ENCODE measurements at places on chromosomes 11 and 22.

- DNase-seq, result no peak
These were observed 788.3 kb downstream of the TBC1D22A start for GRCh38 chr22:47550524-47551430.

GRCh38 chr22:19943082-19944026 is 1.7 kb upstream of the TXNRD2 start:
- DNase-seq, result peak; percentile 90

GRCh38 chr11:69491071-69492031 is 9.9 kb downstream of the LINC01488 start:
- DNase-seq, result no peak

- DNase-seq, result no peak
These were observed 8.2 kb downstream of the SF1 start for GRCh38 chr11:64770120-64770519.

GRCh38 chr11:84012171-84012826 is 726.1 kb upstream of the CCDC90B start:
- peak; percentile 24 for DNase-seq

DNA sequence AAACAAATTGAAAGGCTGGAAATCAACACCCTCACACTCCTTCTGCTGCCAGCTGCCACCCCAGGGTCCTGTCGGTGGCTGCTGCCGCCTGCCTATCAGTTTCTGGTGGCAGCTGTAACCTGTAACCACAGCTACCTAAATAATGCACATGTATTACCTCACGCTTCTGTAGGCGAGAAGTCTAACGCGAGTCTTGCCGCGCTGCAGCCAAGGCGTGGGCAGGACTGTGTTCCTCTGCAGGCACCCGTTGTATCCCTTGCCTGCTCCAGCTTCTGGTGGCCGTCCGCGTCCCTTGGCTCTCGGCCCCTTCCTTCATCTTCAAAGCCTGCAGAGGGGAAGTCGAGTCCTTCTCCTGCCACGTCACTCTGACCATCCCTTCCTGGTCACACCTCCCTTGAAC is 44.1 kb upstream of the GCAT start:
- DNase-seq, result no peak

DNA sequence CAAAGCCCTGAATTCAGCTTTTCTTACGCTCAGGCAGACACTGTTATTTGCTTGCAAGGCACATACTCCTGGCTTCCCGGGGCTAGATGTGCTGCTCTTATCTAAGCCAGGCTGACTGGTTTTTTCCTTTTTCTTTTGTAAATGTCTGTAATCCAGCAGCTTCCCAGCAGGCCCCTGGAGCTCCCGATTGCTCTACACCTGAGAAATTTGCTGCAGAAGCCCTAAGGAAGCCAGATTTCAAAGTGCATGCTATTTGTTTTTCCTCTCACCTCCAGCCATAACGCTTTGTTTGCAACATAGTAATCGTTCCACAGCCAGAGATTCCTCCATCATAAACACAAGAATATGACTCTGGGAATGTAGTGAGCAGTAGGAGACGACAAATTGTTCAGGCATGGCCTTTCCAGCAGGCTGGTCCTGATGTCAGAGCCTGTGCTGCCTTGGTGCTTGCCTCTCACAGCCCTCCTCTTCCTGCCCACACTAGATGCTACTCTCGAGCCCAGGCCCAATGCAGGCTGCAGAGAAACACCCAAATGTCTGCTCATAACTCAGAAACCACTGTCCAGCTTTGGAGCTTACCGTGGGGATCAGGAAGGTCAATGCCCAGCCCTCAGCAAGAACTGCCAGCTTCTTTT is 54.7 kb upstream of the SLC6A5 start:
- no peak for DNase-seq

DNA sequence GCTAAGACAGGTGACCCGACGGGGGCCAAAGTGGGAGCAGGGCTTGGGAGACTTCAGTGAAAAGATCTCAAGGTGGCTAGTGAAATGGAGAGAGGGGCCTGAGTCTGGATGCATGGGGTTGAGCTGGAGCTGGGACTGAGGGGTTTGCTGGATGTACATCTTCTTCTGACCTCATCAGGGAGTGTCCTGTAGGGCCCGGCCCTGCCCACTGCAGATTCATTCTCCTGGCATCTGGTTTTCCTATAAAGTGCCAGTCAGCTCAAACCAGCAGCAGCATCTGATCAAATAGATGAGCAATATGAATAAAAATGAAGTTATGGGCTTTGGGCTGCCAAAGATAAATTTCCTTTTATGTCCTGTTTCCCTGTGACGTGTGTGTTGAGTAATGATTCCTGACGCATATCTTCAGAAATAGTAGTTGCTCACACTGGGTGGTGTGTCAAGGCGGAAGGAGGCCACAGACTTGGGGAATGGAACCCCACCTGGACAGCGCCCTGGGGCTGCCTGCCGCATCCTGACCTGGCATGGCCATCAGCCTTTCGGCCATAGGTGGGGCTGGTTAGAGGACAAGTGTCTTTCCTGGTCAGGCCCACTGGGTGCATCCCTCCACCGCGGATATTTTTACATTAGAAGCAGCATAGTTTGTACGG is 135.4 kb downstream of the OSBP2 start:
- DNase-seq, result peak; percentile 87

DNA sequence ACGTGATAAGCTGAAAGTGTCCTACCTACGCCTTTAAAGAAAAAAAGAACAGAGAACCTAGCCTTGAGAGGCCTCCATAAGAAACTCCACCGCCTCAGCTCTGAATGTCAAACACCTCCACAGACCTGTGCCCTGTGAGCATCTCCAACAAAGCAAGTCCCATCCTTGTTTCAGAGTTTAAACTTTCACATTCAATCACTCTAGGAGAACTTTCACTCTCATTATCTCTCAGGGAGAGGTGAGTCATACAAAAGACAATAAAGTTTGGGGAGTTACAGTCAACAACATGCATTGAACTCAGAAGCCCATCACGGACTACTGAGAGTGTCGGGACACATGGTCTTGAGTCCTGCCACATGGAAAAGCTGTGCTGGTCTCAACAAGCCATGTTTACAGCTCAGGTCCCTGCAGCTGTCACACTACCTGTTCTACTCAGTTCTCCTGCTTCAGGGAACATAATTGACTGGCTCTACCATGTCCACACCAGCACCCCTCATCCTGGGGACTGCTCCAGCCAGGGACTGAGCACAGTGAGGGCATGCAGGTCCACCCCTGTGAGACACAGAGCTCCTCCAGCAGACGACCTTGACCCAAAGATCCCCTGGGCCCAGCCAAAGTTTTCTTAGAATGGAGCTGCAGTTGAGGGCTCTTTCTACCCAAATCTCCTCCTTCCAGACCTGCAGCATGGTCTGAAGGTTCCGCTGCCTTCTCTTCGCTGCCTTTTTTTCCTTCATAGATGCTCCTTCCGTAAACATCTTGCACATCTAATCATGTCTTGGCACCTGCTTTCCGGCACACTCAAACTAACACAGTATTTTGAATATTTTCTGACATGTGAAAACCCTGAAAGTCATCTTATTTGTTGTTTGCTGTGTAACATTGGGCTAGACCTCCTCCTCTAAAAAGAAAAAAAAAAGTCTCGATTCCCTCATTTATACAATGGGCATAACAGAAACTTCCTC is 114.9 kb downstream of the ETS1 start:
- peak; percentile 69 for DNase-seq

GRCh38 chr11:27241311-27242122 is 121.5 kb downstream of the CCDC34 start:
- DNase-seq, result peak; percentile 86

DNA sequence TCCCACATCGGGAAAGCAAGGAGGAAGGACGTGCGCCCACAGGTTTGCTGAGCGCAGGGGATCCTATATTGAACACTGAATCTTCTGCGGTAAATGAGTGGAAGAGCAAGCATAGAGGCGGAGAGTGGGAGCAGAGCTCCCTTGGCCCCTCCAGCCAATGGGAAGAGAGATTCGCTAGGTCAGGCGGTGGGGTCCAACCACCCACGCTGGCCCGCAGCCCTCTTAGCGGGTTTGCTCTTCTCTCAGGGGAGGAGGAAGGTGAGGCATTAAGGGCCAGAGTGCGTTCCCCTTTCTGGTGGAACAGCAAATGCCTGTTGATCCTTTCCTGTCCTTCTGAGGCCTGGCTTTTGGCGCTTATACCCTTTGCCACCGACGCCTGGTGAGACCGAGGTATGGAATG is 10.6 kb downstream of the NLRP14 start:
- no peak for DNase-seq

DNA sequence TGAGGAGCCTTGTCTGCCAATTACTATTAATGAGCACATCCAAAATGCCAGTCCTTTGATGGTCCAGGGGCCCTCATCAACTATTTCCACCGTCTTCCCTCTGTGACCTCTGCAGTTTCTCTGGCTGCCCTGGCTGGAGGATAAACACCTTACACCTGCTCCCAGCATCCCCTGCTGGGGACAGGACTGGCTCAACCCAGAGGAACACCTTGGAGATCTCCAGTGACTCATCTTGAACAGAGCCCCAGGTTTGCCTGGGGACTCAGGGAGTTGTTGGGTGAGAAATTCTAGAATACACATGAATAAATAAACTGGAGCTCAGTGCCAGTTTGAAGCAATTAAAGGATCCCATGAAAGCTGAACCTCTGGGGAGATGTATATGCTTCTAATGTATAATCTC is 24.0 kb upstream of the ELF5 start:
- no peak for DNase-seq

DNA sequence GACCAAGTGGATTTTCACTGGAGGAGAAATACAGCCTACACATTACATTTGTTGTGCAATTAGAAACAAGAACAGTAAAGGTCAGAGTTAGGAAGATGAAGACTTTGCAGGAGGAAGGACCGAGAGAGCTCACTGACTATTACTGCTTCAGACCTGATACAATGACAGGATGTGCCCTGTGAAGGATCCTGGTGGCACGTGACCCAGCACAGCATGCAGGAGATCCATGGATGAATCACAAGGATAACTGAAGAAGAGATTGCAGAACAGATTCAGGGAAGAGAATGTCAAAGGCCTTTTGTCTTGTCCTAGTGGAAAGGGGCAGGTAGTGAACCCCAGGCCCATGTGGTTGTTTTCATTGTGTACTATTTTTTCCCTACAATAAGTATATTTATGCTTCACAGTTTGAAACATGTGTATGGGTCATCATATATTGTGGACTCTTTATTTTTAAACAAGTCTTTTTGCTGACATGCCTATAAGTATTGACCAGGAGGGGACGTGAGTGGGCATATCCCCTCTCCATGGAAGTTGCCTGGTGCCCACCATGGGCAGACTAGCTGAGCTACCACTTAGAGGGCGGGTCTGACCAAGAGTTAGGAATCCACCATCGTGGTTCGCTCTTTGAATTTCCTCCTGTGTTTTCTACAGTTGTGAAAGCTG is 44.3 kb downstream of the RASSF10 start:
- peak; percentile 9 for DNase-seq

- DNase-seq, result no peak
These were observed 71.7 kb downstream of the CCDC81 start for GRCh38 chr11:86446163-86446923.

DNA sequence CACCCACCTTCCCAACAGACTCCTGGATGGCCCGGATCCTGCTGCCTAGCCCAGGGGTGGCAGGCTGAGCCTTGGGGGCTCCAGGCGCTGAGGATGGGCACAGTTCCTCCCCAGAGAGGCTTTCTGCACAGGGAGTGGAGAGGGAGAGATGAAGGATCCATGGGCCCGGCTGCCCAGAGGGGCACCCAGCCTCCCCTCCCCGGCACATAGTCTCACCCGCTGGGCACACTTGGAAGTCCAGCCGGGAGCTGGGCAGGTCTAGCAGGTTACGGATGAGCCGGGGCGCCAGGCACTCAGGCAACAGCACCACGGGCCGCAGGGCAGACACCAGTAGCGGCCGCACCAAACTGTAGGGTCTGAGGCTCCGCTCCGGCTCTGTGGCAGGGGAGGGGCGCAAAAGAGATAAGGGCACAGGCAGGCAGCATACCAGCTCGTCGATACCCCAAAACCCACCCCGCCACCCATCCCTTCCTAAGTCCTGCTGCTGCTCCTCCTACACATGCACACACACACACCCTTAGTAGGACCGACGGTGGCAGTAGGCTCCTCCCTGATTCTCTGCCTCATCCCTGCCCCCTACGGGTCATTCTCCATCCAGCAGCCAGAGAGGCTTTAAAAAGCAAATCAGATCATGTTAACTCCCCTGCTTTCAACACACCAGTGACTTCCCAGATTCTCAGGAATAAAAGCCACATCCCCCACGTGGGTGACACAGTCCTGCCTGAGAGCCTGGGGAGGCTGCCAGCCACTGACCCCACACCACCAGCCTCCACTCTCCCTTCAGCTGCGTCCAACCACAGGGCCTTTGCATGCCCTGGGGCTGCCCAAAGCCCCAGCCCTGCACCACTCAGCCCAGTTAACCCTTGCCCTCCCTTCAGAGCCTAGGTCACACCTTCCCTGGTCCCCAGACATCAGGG is 6.5 kb upstream of the MFNG start:
- peak; percentile 52 for DNase-seq

DNA sequence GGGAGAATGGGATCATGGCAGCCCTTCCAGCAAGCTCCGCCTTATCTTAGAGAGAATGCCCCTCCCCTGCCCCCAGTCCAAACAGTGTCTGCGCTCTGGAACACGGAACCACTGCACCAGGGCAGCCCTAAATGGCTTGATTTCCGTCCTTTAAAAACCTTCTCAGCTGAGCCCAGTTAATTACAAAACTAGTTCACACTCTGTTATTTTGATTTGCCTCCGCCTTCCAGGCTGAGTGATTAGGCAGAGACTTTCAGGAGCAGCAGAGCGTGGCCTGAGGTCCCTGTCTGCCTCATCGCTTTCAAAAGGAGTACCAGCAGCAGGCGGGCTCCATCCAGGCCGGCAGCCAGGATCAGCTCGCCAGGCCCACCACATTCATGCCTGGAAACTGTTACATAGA is 313.0 kb downstream of the BRD1 start:
- DNase-seq, result no peak

- no peak for DNase-seq
These were observed 73.3 kb downstream of the CYP2R1 start for GRCh38 chr11:14818779-14819178.

GRCh38 chr11:106473089-106473722 is 395.7 kb downstream of the AASDHPPT start:
- DNase-seq, result no peak

- no peak for DNase-seq
These were observed 3.9 kb downstream of the DBX1 start for GRCh38 chr11:20156280-20156875.

DNA sequence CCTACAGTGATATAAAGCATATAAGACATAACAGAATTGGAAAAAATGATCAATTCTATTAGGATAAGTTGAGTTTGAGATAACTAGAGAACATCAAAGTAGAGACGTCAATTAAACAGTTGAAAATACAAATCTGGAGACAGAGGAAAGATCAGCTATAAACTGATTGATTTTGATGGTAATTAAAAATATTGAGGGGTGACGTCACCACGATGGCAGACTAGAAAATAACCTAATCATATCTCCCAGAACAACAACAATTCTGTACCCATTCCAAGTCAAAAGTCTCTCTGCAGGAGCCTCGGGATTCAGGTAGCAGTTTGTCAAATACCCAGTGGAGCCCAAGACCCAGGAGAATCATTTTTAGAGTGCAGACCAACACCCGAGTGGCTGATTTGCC is 28.9 kb downstream of the MS4A13 start:
- no peak for DNase-seq

- peak; percentile 27 for DNase-seq
These were observed 15.6 kb upstream of the CYP2R1 start for GRCh38 chr11:14907411-14908213.
